Right ventricle myocardium inferior (tissue), 1 donor: ENCODE measurements at places on chromosomes 1 and 21. TPM values are rescaled to one million over a fixed set of nuclear protein-coding genes. Genes with fewer than 3 reads are reported as not detected.

- no peak for DNase-seq
These were observed 187.0 kb downstream of the TPR start for GRCh38 chr1:186188004-186188539.

DNA sequence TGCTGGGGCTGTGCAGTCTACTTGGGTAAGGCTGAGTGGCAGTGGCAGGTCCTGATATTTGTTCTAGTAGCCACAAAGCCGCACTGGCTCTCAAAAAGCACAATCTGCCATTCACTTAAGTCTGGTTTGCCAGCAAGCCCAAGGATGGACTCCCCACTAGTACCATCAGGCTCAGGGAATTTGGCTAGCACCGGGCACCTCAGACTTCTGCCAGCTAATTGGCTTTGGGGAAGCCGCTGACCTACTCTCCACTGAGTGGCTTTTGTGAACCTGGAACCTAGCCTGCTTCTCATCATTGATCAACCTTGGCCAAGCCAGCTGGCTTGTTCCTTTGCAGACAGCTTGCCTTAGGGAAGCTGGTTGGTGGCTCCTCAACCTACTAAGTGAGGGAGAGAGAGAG, 83.1 kb downstream of the ESRRG start:
- peak; percentile 27 for DNase-seq

SLC45A1 gene
- total RNA-seq: 2.5 TPM

FLG gene
- not detected for total RNA-seq

- DNase-seq: no peak
These were observed 10.3 kb downstream of the SH3GLB1 start for GRCh38 chr1:86714561-86715244.

DNA sequence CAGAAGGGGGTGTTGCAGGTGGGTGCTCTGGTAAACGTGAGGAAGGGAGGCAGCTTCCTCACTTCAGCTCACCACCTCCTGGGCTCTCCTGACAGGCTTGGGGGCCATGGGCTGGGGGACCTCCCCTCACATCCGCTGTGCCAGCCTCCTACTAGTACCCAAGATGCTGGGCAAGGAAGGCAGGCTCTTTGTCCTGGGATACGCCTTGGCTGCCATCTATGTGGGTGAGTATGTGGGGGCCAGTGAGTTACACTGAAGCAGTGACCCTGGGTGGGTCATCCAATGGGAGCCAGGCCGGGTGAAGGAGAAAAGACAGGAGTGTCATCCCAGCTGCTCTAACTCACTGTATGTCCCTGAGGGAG, 5.7 kb downstream of the DCST1 start:
- DNase-seq: no peak

RGS5 gene
- 246 TPM for total RNA-seq

FCRL2 gene
- not detected for total RNA-seq

GRCh38 chr1:24893431-24893830, 36.6 kb downstream of the RUNX3 start:
- DNase-seq: no peak

ZNF593OS gene
- total RNA-seq: not detected

DNA sequence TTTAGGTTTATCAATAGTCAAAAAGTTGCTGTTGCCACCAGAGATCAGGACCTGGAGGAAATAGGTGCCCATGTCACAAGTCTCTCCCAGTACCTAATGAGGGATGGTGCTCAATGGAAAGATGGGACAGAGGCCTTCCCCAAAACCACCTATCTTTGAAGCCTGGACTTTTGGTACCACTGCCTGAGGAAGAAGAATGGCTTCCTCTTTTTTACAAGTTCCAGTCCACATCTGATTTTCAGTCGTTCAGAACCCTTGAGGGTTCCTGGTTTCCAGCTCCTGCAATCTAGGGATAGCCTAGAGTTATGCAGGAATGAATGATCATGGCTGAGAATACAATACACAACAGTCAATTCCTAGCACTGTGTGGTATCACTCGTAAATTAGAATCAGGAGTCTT, 5.7 kb downstream of the CATSPERE start:
- no peak for DNase-seq

DNA sequence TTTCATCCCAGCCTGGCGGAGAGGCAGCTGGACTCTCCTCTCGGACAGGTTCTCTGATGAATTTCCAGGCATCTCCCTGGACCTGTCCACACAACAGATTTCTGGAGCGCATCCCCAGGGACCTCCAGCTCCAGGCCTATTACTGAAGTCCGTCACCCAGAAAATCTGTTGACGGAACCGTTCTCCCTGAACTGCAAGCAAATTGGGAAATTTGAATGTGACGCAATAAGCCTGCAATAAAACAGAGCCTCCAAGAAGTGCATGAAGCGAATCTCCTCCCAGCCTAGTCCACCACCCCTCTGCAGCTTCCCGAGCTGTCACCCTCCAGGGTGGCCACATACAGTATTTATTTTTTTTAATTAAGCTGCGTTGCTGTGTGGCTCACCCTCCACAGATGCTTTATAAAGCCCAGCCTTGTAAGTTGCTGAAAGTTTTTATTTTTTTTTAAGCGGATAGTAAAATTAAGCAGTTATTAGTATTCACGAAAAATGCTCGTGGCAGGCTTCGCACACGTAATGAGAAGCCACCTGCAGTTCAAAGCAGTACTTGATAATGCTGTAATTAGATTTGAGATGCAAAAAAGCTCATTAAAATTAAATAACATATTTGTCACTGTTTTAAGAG, 173.3 kb downstream of the CAMTA1 start:
- no peak for DNase-seq

BATF3 gene
- total RNA-seq: 1.2 TPM

DNA sequence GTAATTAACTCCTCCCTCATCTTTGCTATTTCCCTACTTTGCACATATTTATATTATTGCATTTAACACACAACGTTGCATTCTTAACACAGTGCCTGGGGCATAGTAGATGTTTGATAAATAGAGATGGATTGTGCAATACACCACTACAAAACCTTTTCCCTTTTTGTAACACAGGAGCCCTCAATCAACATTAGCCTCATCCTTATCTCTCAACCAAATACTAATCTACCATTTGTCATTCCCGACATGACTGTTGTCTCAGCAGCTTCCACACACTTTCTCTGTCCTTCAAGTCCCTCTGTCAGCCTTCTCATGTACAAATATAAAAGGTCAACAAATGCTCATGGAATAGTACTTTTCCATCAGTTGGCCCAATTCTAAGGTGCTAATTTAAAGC, 78.9 kb upstream of the KCNK2 start:
- DNase-seq: no peak

- DNase-seq: no peak
These were observed 24.9 kb downstream of the VAV3 start for GRCh38 chr1:107940017-107940577.

FABP3 gene
- 5,086 TPM for total RNA-seq

GRCh38 chr1:27668808-27669723, 2.9 kb downstream of the IFI6 start:
- peak; percentile 91 for DNase-seq

DNA sequence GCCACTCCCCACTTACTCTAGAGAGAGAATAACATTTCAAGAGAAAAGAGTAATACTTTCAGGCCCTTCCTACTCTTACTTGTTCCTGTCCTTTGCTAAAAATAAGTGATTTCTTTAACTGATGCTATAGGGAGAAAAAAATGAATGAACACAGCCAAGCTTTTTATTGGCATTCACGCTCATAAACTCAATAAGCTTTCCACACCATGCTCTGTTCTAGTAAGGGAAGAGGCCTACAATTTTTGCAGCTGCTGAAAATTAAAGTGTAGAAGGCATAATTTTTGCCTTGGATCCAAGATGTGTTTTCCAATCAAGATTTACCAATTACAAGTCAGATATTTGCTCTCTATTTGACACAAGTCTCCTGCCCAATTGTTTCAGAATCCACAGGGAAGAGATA, 188.1 kb upstream of the RGS18 start:
- DNase-seq: no peak

LEMD1 gene
- total RNA-seq: not detected

GRCh38 chr1:241749945-241750695, 97.9 kb upstream of the EXO1 start:
- DNase-seq: no peak

DNA sequence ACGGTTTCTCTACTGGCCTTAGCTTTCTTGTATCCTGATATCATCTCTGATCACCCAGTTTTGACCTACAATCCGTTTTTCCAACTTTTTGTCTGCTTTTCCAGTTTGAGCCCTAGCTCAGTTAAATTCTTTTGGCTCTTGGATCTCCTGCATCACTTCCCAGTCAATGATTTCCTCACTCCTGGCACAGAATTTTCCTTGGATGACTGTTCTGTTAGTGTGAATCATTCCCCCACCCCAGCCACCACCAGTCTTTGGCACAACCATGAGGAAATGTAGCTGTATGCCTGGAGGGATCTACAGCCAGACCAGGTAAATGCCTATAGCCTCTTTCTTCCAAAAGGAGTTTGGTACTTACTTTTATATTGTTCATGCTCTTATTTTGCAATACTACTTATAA, 187.2 kb upstream of the PTGFR start:
- no peak for DNase-seq

DNA sequence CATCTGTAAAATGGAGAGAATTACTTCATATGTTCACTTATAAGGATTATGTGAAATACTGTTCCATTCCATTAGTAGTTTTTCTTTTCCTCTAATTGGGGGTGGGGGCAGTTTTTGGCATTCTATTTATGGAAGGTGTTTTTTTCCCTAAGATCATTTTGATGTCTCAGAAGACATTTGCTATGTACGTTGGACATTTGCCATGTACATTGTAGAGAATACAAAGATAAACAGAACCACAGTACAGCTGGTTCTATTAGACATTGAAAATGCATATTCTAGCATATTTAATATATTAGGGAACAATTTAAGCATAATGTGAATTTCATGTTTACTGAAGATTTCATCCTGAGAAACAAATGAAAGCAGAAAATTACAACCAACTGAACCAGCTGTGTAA, 98.5 kb downstream of the PTBP2 start:
- DNase-seq: no peak

DNA sequence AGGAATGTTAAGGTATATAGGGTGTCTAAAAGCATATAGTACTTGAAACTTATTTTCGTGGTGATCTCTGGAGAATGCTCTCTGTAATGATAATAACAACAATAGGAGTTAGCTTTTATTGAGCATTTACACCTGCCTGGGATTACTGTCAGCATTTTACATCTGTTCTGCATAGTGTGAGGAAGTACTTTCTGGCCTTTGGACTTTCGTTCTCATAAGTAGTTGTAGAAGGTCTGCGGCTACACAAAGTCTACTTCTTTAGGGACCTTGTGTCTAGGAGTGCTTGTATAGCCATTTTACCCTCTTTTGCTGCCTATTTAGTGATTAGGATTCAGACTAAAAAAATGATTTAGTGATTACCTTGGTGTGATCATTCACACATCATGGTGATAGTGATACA, 103.6 kb upstream of the GPR52 start:
- no peak for DNase-seq

SPATA45 gene
- not detected for total RNA-seq

KRTAP19-1 gene
- total RNA-seq: not detected

GRCh38 chr1:154445040-154445472, 39.9 kb downstream of the IL6R start:
- no peak for DNase-seq

- DNase-seq: no peak
These were observed 20.4 kb upstream of the TAS1R2 start for GRCh38 chr1:18879791-18880309.

EEIG2 gene
- total RNA-seq: 5.5 TPM

CHIA gene
- total RNA-seq: not detected

EFNA1 gene
- 43.9 TPM for total RNA-seq

CDKN2C gene
- 15.2 TPM for total RNA-seq

- DNase-seq: no peak
These were observed 10.7 kb upstream of the OR2T34 start for GRCh38 chr1:248585266-248585665.

ZFP69B gene
- total RNA-seq: 1.2 TPM

DNA sequence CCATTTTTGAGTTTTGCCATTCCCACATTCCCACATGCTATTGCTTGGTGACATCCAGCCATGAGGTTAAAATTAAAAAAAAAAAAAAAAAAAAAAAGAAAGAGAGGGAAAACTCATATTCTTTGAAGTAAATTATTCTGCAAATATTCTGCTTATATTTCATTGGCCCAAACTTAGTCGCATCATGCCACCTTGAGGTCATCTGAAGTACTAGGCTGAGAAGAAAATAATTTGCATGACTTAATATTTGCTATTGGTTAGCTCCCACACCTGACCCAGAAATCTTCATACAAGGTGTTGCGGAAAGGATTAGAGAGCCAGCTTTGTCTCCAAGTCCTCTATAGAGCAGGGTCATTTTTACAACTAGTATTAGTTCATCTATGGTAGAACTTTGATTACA, 2206.0 kb downstream of the MRPL39 start:
- no peak for DNase-seq

- peak; percentile 95 for DNase-seq
These were observed 1.5 kb downstream of the TRIM62 start for GRCh38 chr1:33180226-33180910.

- no peak for DNase-seq
These were observed 2.1 kb downstream of the POU3F1 start for GRCh38 chr1:38044221-38045215.

LPAR3 gene
- 16.6 TPM for total RNA-seq

SPRR1B gene
- total RNA-seq: not detected

PCSK9 gene
- not detected for total RNA-seq

- peak; percentile 84 for DNase-seq
These were observed 71.0 kb downstream of the NFASC start for GRCh38 chr1:204941421-204942338.
